ENCODE measurements at places on chromosomes 6 and 20.

- DNase-seq: no peak
These were observed 4.5 kb downstream of the TMEM63B start for GRCh38 chr6:44131892-44132291.

- no peak for DNase-seq
These were observed 38.0 kb downstream of the FOXP4 start for GRCh38 chr6:41584205-41584604.

DNA sequence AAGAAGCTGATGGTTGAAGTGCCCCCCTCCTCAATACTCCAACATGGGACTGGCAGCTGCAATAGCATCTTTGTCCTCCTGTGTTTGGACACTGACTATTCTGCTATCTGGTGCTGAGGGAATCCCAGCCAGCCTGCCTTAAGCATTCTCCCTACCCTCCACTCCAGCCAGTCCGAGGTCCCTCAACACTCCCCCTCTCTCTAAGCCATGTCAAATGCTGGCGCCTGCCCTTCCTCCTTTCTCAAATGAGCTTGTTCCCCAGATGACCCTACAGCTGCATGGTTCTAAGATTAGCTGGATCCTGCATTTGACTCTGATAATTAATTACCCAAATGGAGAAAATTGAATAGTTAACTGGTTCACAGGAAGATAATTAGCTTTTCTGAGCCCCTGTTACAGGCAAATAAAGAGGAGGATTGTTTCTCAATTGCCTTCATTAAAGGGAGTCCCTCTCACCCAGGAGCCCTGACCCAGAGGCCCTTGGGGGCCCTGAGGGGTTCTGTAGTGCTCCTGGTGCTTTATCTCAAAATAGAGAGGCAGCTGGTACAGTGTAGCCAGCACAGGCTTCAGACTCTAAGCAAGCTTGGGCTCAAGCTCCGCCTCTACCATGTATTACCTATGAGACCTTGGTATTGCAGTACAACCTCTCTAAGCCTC lies 37.9 kb upstream of the CHD6 start:
- peak; percentile 22 for DNase-seq

- DNase-seq: no peak
These were observed 74.9 kb downstream of the BFSP1 start for GRCh38 chr20:17456279-17456678.

DNA sequence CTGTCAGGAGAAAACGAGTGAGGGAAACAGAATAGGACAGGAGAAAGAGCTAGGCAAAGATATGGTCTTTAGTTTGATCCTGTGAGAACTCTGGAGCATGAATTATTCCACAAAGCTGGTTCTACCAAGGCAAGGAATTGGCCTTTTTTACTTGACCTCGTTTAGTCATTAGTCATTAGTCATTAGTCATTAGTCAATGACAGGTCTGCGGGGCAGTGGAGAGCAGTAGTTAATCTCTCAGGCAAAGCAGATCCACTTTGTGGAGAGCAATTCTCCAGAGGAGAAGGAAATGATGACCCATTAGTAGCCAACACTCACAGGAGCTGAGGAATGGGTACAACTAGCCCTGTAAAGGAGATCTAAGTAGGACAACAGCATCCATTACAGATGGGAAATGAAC lies 22.0 kb upstream of the ABCC10 start:
- DNase-seq: no peak

DNA sequence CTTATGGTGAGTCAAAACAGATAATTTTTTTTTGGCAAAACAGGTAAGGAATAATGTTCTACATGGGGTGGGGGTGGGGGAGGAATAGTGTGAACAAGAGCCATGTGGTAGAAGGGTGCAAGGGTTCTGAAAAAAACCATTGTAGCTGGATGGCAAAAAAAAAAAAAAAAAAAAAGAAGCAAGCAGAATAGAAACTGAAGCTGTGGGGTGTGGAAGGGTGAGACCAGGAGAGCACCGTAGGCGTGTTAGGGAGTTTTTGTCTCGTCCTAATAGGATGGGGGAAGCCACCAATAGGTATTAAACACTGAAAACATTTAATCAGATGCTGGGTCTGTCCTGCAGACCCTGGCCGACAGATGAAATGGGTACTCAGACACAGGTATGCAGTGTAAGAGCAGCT lies 110.1 kb downstream of the ADTRP start:
- no peak for DNase-seq

DNA sequence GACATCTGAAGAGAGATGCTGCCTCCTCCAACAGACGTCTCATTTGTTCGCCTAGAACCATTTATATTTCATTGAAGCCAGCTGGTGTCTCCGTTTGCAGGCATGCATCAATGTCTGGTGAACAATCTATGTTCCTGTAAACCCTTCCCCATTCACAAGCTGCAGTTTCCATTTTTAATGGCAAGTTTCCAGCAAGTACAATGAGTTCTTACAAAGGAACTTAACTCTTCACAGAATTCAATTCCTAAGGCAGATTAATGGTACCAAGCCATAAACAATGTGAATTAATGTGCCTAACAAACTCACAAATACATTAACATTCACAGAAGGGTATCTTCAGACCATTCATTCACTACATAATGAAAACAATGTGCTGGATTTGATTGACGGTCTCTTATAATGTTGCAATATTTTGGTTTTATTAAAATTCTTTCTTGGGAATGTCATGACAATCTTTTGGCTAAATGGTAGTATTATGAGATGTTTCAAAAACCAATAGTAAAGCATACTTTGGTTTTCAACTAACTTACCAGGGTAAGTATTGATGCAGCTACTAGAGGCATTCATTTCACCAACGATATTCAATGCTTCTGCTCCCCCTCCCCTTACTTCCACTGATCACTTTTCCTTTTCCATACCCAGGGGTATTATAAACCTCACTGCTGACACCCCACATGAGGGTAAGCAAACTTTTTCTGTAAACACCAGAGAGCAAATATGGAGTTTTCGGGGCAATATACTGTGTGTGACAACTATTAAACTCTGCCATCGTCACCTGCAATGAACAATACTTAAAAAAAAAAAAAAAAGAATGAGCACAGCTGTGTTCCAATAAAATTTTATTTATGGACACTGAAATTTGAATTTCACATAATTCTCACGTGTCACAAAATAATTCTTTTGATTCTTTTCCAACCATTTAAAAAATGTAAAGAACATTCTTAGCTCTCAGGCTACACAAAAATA lies 4.2 kb downstream of the AKIRIN2 start:
- DNase-seq: peak; percentile 1

DNA sequence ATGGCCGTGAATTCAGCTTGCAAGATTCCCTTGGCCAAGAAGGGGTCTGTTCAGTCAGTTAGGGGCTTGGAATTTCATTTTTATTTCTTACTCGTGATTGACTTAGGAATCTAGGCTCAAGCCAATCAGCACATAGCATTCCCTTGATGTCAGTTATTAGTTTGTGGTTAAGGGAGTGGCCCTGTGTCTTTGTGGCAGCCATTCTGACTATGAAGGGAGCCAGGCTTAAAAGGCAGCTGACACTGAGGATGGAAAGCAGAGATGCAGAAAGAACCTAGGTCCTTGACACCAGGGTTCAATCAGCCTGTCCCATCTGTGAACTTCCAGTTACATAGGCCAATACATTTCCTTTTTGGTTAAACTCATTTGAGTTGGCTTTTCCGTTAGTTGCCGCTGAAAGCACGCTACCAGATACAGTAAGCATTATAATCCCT lies 48.1 kb downstream of the MCUR1 start:
- no peak for DNase-seq

GRCh38 chr20:17395729-17396128 lies 135.4 kb downstream of the BFSP1 start:
- no peak for DNase-seq

DNA sequence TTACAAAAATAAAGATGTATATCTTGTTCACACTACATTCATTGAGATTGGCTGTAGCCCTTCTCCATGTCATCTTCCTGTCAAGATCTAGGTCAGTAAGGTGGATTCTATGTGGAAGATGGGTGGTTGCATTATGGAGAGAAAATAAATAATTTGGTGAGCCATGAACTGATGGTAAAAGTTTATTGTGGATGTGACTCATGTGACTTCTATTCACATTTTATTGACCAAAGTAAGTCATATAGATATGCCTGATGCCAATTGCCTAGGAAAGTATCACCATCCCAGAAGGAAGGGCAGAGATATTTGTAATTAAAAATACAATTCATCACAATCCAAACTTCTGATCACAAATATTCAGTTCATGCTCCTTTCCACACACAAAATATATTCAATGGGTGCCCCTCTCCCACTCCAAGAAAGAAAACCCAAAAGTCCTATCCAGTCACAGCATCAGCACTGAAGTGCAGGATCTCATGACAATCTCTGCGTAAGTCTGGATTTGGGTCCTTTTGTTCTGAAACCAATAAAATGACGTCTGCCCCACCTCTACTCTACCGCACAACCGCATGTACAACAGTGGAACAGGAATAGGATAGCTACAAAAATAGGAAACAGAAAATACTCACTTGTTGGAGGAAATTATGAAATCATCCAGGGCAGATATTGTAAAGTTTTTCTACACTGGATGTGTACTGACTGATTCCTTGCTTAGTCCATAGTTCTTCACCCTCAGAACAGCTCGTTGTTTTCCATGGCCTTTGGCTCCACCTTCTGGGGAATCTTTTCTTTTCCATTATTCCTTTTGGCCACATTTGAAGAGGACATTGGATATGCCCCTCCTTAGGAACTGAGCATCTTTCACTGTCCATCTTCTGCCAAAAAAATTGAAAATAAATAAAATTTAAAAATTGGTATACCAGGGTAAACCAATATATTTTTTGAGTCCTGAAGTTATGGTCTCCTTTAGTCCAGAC lies 16.1 kb upstream of the SLC17A3 start:
- DNase-seq: peak; percentile 48

DNA sequence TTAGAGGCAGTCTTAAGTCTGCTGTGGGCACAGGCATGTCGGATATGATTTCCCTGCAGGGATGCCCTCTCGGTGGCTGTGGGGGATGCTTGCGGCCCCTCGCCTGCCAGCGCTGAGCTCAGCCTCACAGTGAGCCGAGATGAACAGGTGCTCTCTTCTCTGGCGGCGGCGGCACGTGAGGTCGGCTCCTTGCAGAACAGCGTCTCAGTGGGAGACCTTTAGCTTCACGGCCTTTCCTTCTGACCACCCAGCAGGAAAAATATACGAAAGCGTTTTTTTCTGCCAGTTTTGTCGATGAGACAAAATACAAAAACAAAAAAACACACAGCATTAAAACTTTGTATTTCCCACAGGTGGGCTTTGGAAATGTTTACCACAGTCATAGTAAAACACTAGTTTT lies 23.6 kb downstream of the FOXA2 start:
- no peak for DNase-seq

DNA sequence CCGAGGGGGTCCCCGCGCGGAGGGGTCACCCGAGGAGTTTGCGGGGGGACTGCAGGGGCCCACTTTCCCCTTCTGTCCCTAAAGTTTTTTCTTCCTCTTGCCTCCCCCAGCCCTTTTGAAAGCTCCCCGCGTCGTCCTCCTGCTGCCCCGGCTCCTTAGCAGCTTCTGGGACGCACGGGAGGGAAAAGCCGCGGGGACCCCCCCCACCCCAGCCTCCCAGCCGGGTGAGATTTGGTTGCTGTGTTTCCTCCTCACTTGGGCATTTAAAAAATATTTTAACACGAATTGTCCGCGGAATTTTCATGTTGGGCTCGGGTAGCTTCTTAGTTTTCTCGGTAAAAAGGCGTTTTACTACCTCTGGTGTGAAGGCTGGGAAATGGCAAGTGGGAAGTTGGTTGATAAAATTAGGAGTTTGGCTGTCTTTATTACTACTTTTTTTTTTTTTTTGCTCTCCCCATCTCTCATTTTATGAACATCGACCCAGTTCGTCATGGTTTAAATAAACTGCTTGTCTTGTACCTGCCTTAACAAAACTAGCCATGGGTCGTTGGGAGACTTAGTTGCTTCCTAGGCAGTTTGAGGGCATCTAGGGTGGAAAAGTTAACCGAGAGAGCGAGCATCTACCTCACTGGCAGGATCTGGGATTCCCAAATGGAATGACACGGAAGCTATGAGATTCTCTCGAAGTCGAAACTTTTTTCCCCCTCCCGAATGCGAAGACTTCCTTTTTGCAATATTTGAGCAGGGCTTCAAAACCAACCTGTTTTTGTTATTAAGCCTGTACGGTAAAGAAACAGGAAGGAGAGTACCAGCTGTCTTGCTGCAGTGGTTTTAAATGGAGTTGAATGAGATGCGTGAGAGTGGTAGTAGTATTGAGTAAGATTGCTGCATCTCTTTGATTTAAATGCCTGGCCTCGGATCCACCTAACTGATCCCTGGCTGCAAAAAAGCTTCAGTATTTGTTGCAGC lies 868 bp downstream of the NCOA3 start:
- DNase-seq: peak; percentile 59

DNA sequence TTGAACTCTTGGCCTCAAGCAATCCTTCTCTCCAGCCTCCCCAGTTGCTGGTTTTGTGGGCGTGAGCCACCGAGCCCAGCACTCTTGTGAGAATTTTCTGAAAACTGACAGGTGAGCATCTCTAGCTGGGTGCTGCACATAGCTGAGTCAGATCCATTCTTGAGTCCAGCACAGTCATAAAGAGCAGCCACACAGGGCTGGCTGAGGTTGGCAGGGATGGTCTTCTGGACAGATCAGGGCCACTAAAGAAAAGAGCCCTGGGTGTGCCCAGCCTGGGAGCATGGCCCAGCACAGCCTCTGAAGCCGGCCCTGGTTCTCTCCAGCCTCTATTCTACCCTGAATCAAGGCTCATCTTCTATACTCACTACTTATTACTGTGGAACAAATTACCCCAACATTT lies 11.5 kb downstream of the DLGAP4 start:
- no peak for DNase-seq
